Stimulated activated naive CD4-positive, alpha-beta T cell treated with Interleukin-2 at 50 U/mL for 16 hours (primary cell): ENCODE measurements at places on chromosomes 11 and 22.

GRCh38 chr11:118238929-118239328, 13.2 kb downstream of the MPZL3 start:
- DNase-seq: no peak

- DNase-seq: no peak
Observed at GRCh38 chr11:32018672-32019071, 72.2 kb upstream of the RCN1 start.

- no peak for DNase-seq
Observed at GRCh38 chr11:104830080-104830479, 68.2 kb downstream of the CASP12 start.

DNA sequence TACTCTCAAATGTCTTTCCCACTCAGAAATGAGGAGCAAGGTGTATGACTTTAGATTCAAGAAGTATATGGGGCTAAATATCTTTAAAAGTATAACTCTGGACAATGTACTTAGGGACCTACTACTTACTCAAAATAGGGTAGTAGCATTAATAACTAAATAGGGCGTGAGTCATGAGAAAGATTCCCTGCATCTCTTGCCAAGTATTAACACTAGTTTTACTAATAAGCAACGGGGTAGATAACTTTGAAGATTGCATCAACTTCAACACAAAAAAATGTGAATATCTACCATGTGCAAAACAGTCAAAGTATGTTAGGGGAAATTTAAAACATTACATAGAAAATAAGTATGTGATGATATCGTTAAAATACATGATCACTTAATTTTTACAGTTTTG, 99.6 kb downstream of the PGR start:
- DNase-seq: no peak

DNA sequence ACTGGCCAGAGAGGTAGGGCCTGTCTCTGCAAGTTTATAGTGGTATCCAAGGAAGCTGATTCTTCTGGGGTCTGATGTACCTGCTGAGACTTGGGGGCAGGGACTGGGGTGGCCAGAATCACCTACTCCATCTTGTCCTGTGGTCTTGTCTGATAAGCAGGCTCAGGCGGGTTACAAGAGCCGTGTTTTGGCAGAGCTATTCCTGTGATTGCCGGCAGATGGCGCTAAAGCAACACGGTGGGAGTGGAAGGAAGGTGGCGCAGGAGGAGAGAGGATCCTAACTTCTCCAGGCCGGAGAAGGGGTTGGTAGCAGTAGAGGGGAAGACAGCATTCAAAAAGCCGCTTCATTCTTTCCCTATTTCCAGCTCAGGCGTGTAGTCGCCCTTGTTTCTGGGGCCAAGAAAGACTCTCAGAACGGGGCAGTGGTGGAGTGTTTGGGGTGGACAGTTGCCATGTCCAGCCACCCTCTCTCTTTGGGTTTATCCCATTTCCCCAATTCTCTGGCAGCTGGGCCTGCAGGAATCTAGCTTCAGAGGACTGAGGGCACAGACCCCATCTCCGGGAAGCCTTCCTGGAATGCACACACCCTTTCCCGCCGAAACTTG, 15.1 kb downstream of the CHRM1 start:
- peak; percentile 69 for DNase-seq

DNA sequence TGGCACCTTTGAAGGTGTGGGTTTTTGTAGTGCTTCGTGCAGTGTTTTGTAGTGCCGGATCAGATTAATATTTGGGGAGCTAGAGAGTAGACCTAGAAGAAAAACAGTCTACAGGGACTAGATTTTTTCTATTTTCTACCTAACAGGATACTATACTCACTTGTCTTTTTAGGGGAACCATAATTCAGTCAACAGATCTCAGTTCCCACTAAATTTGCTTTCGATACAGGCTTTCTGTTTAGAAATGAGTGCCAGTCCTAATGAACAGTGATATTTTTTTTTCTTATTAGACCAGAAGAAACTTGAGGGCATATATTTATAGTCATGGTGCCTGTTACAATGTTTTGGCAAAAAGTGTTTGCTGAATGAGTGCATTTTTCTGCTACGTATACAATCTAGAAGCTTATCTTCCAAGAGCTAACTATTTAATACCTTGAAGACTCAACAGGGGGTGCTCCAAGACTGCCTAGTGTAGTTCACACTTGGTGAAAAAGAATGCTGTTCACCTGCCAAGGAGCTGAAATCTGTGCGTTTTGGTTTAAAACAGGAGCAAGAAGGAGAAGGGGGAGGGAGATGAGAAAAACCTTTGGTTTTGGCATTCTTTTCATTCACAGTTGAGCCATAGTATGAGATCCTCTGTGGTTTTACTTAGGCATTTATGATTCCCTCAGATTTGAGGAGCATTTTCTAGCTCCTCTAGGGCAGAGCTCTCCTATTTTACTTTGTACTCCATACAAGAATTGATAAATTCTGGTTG, 44.9 kb upstream of the VSTM5 start:
- no peak for DNase-seq

DNA sequence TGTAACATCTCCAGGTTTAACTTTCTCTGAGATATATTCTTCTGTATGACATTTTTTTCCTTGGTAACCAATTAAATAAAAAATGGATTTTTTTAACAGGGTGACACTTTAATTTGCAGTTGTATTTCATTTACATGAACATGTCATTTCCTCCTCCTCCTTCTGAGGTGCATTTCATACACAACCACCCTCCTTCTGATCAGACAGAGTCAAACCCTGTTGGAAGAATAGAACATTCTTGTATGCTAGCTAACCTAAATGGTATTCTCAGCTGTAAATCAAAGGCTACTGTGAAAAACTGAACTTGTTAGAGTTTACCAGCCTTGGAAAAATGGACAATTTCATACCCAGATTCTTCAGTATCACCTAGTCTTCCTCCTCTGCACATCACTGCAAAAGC, 52.7 kb upstream of the CHRM4 start:
- no peak for DNase-seq

- DNase-seq: no peak
Observed at GRCh38 chr11:13889552-13890249, 72.8 kb upstream of the SPON1 start.

DNA sequence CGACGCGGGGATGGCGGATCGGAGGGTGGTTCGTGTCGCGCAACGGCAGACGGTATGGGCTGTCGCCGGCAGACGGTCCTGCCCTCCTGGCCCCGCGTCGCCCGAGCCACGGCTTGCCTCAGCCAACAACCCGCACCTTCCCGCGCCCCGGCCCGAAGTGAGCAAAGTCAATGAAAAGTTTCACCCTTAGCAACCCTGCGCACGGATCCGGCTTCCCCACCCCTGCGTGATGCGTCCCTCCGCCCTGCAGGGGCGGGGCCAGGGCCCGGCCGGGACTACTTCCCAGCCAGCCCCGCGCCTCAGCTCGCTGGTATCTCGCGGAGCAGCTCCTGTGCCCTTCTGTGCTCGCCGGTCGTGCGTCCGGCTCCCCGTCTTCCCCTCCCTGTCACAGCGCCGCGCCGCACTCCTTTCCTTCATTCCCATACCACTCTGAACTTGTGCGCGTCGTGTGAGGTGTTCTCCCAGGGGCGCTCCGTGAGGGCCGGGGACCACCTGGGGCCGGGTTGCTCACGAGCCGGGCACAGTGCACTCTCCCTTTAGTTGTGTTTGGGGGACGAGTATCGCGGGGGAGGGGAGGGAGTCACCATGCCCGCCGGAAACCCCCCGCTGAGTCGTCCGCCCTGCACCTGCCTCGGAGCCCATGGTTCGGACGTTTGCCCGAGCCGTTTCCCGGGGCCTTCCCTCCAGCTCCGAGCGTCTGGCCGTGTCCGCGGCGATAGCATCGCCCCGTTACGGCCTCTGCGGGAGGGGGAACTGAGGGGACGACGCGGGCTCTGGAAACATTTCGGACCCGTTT, at the start of gene TOB2:
Gene TOB2 (minus strand): TSS at position 163 of the 796 bp plus-strand sequence. CDS start 9,456 bp downstream, outside the sequence.
- peak; percentile 92 for DNase-seq

DNA sequence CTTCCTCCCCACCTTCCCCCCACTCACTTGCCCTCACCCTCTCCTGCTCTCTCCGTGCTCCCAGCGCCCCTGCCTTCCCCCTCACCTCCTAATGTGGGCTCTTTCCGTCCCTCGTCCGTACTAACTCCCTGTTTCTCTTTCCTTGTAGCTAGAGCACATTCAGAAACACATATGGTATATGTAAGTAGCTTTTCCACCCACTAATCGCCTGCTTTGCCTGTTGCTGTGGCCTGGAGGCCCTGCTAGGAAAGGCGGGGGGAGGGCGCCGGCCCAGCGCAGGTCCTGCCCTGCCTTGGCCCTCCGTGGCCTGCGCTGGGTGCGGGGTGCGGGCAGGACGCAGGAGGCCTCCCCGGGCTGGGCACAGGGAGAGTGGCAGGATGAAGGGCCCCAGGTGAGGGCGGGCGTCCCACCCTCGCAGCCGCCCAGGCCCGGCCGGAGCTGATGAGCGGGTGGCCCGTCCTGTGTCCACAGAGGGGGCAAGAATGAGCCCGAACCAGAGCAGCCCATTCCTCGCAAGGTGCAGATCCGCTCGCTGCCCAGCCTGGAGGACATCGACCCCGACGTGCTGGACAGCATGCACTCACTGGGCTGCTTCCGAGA, 41.7 kb downstream of the MOB2 start:
- DNase-seq: no peak

DNA sequence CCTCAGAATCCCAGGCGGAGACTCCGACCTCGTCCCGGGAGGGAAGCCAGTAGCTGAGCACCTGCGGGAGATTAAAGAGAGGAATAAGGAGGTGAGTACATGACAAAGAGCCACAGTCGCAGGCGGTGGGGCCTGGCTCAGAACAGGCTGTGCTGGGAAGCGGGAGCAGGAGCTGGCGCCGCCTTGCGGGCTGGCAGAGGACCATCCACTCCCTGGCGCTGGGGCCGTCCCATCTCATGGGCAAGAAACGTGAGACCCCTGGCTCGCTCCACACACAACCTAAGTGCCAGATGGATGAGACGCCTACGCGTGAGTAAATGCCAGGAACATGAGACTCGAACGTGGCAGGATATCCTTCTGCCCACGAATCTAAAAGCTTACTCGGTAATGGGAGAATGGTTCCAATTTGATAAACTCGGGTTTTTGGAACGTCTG, 6.3 kb downstream of the CEND1 start:
- peak; percentile 19 for DNase-seq

DNA sequence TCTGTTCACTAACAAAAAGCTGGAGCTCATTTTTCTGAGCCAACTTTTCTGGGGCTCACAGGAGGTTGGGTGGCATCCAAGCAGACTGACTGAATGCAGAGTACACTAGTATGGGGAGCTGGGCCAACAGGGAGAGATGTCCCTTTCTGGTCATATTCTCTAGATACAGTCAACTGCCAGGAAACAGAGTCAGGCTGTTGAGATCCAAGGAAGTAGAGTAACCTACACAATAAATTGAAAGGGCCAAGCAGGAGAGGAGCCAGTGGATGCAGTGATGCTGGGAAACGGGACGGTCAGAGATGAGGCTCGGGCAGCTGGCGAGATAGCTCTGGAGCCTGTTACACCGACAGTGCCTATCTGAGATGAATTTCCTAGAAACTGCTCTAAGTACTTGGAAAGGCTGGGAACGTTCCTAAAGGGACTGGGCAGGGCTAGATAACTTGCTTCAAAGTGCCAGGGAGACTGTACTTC, 71.1 kb downstream of the LARGE2 start:
- DNase-seq: no peak

GRCh38 chr11:67120881-67121710, 2.0 kb downstream of the KDM2A start:
- no peak for DNase-seq

GRCh38 chr22:27084130-27084529, 426.7 kb downstream of the MIAT start:
- no peak for DNase-seq

- DNase-seq: no peak
Observed at GRCh38 chr11:122652495-122652894, 3.0 kb upstream of the UBASH3B start.

DNA sequence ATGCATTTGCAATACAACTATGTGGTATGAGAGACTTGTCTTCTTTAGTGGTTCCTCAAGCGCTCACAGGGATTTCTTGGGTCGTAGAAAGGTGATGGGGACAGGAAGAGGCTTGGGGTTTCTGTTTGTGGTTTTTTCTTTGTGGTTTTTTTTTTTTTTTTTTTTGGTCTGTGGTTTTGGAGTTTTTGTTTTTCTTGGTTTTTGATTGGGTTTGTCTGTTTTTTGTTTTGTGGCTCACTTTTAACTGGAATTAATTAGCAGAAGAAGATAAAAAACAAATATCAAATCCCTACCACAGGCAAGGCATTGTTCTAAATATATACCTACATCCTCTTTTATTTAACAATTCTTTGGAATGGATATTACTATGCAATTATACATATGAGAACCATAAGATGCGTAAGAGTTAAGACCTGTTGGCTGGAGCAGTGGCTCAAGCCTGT, 5.5 kb downstream of the TTC28 start:
- no peak for DNase-seq

DNA sequence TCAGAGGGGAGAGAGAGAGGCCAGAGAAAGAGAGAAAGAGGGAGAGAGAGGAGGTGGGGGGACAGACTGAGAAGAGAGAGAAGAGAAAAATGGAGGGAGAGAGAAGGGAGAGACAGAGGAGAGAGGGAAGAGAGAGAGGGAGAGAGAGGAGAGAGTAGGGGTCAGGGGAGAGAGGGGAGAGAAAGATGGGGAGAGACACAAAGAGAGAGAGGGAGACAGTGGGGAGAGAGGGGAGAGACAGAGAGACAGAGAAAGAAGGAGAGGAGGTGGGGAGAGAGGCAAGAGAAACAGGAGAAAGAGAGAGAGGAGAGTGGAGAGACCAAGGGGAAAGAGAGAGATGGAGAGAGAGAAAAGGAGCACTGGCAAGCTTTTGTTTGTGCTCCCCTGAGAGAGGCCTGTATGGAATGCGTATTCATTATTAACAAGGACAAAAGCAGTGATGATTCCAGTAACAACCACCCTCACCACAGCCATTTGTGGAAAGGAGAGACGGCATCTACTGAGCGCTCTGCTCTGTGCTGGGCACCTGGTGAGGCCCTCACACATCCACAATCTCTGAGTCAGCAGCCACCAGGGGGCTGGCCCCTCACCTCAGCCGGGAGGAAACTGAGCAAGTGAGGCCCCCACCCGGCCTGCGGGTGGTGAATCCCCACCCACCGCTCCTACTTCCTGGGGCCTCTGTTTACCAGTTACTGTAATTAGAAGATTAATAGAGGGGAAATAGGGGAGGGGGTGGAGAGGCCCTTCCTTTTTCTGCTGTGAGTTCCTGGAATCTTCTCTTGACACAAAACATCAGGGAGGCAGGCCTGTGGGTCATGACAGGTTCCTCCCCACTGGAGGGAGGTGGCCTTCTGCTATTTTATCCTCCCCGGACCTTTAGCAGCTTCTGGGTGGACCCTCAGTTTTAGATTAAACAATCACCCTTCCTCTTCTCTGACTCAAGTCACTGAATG, 14.6 kb upstream of the MIAT start:
- peak; percentile 79 for DNase-seq

GRCh38 chr11:131868629-131869507, 498.5 kb downstream of the NTM start:
- no peak for DNase-seq

GRCh38 chr11:7268758-7269157, 17.1 kb downstream of the SYT9 start:
- no peak for DNase-seq

- DNase-seq: peak; percentile 46
Observed at GRCh38 chr11:45371251-45372115, 85.3 kb upstream of the SYT13 start.

- DNase-seq: peak; percentile 88
Observed at GRCh38 chr11:22625448-22626287, at the start of gene FANCF. Gene FANCF, minus strand, starts transcription at chr11:22625823. Its CDS starts 13 bp downstream, at chr11:22625810.
